ENCODE measurements at places on chromosomes 12 and 14.

DNA sequence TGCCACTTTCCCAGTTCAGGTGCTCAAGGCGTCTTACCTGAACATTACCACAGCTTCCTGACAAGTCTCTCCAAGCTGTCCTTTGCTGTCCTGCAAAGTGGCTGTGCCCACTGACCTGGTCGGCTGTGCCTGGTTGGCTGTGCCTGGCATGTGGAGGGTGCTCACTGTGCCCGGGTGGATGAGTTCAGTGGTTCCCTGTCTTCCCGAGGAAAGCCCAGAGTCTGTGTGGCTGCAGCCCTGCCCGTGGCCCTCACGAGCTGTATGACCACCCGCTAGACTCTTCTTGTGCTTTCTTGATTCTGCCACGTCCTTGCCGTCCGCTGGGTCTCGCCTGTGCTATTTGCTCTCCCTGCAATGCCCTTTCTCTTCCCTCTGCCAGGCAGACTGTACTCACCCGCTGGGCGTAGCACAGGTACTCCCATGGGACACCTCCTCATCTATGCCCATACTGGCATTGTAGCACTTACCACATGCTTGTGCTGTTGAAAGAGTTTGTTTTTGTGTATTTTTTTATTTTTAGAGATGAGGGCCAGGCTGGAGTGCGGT lies 95.9 kb downstream of the TSPAN9 start:
- DNase-seq: no peak

- no peak for DNase-seq
Measured at GRCh38 chr12:2482938-2483660, 311.7 kb upstream of the FKBP4 start.

GRCh38 chr14:95106971-95107370 lies 50.4 kb downstream of the DICER1 start:
- no peak for DNase-seq

- no peak for DNase-seq
Measured at GRCh38 chr12:103423516-103423910, 72.3 kb downstream of the C12orf42 start.

DNA sequence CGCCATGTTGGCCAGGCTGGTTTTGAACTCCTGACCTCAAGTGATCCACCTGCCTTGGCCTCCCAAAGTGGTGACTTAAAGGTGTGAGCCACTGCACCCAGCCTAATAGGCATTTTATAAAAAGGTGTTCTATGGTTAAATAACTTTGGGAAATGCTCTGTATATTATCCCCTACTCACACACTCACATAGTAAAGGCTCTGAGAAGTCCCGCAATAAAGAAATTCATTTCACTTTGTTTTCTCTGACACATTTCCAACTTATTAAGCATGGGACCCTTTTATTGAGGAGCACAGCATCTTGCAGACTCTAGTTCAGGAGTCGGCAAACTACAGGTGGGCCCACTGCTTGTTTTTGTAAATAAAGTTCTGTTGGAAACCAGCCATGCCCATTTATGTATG lies 63.9 kb downstream of the RNFT2 start:
- DNase-seq: no peak

GRCh38 chr12:54936736-54937135 lies 47.8 kb downstream of the TESPA1 start:
- no peak for DNase-seq

DNA sequence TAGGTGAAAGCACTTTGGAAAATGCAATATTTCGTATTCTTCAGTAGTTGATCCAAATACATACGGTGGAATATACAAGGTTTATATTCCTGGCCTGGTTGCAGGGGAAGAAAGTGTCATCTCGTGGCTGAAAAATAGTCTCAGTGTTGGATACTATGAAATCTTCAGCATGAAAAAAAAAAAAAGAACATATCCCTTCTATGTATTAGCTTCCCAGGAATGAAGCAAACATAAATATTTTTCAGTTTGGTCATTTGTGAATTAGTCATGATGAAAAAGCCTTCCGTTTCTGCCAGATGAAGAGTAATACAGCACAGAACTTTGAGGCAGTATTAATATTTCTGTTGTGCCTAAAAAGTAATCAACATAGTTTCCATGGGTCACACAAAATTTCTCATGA lies 36.7 kb downstream of the FLRT2 start:
- no peak for DNase-seq

DNA sequence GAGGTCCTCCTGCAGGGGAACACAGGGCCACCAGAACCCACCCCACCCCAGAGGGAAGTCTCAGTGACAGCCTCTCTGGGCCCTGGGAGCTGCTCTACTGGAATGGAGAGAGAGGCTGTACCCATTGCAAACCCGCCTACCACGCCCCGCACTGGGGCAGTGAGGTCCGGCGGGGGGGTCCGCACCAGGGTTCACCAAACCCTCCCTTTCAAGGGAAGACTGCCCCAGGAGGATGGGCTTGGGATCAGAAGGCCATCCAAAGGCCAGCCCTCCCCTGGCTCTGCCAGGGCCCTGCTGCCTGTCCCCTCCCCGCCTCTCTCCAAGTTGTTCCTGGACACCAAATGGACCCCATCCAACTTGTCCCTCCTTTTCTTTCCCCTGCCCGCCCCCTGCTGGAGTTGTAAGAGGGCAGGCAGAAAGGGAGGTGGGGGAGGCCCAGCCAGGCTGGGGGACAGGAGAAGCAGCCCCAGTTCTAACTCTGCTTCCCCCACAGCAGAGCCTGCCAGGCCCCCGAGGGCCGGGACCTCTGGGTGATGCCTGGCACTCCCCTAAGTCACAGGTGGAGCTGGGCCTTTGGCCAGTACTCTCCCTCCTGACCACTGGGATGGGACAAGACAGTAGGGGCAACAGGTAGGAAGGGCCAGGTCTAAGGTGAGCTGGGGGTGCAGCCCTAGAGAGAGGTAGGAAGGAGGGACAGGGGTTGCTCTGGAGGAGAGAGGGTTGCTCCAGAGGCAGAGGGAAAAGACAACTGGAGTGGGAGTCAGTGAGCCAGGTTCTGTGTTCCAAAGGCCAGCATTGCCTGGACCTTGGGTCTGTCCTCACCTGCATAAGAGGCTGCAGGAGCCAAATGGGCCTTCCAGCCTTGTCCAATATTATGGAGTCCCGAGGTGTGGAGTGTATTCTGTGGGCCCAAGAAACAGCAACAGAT lies 3.2 kb upstream of the DIO3 start:
- DNase-seq: no peak

DNA sequence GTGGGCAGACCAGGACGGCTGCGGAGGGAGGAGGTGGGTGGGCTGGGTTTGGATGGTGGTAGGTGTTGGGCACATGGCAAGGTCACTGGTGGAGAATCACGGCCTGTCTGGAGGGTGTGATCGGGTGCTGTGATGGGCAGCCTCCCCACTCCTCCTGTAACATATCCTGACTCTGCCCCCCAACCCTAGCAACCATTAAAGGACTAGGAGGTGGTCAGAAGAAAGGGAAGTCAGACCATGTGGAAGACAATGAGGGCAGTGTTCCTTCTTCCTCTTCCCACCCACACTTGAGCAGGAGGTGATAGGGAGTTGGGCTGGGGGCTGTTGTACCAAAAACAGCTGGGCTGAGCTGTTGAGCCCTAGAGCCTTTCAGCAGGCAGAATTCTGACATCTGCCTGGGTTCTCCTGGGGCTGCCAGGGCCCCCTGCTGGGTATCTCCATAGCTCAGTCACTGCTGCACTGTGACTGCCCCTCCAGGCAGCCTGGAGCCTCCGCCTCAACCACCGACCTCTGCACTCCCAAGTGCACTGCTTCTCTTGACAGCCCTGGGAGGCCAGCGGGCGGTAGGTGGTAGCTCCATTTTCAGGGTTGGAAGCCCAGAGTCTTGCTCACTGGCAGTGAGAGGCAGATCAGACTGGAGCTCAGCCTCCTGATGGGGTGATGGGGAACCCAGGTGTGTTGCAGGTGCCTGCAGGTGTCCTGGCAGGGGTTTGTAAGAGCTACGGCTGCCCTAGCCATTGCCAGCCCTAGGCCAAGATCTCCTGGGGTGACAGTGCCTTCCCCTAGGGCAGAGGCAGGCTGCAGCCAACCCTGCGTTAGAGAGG lies 15.4 kb downstream of the VASH1 start:
- no peak for DNase-seq
